ENCODE measurements at places on chromosomes 2 and 18.

DNA sequence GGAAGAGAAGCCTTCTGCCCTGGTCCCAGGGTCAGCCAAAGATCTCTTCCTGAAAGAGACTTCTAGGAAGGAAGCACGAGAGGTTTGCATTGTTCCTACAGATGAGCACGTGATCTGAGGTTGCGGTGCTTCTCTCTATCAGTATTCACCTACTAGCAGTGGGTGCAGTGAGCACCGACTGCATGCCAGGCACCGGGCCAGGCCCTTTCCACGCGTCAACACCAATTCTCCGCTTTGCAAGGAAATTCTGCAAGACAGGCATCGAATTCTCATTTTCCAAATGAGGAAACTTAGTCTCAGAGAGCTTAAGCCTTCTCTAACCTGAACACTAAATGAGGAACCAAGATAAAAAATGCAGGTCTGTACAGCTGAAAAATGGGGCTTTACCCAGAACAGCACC, 151.5 kb upstream of the MYCN start:
- DNase-seq, result no peak

DNA sequence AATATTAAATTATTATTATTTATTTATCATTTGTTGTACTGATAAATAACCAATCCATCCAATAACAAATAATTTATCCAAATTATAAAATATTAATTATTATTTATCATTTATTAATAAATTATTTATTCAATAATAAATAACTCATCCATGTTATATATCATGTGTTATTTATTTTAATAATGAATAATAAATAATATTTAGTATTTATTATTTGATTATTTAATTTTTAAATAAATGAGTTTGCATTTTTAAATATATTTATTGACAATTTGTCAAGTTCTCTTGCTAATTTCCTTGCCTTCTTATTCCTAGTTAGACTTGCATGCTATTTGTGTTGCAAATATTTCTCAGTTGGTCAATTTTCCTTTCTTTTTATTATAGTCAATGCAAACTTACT, 995.4 kb downstream of the TSN start:
- DNase-seq, result no peak

GRCh38 chr2:199973703-199974102, 18.3 kb downstream of the MAIP1 start:
- DNase-seq, result no peak

DNA sequence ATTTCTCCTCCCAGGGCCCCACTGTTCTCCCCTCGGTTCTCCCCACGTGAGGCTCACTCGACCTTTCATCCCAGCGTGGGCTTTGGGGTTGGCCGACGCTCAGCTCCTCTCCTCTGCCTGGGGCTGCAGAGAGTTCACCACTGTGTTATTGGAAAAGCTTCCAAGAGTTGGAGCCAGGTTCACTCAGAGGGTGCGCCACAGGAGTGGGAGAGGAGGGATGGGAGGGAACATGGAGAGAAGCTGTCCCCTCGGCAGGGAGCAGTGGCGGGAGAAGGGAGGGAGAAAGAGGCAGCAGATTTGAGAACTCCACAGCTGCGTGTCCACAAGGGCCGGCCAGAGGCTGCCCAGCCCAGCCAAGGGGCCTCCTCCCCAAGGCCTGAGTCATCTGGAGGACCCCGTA, 197.1 kb upstream of the SMAD2 start:
- DNase-seq, result no peak

- no peak for DNase-seq
Measured at GRCh38 chr18:47964053-47964452, 33.6 kb upstream of the SMAD2 start.

- peak; percentile 29 for DNase-seq
Measured at GRCh38 chr2:65320042-65320725, 92.6 kb downstream of the ACTR2 start.

DNA sequence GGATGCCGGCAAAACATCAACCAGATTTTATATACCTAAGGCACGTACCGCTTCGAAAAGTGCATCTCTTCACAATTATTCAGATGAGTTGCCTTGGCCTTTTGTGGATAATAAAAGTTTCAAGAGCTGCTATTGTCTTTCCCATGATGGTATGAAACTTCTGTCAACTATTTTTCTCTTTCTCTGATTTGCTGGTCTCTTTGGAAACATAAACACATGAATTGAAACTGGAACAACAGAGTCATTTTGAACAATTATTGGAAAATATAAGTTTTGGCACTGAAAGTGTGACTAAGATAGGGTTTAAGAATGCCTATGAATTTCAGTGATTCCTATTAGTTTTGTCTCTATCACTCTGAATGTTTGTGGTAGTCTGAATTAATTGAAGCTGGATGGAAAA, 109.9 kb downstream of the DPP4 start:
- no peak for DNase-seq

DNA sequence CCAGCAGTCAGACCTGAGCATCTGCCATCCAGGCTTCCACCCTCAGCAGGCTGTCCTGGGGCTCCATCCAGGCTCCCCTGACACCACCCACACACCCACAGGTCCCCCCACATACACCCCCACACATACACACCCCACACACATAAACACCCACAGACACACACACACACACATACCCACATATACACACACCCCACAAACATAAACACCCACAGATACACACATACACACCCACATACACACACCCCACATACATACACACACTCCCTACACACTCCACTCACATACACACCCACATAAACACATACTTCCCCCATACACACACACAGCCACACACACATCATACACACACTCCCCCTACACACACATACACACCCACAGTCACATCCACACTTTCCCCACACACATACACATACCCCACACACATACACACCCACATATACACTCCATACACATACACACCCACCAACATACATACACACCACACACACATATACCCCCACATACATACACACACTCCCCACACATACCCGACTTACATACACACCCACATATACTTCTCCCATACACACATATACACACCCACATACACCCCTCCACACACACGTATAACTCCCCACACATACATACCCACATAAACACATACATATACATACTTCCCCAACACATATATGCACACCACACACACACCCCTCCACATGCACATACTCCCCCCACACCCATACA, 183.3 kb upstream of the ETAA1 start:
- DNase-seq, result no peak

- DNase-seq, result no peak
Measured at GRCh38 chr18:49698525-49699025, 114.8 kb downstream of the ACAA2 start.

GRCh38 chr2:68412127-68412819, 47.2 kb downstream of the PLEK start:
- DNase-seq, result no peak

GRCh38 chr2:44237221-44237620, 38.1 kb upstream of the SLC3A1 start:
- no peak for DNase-seq

DNA sequence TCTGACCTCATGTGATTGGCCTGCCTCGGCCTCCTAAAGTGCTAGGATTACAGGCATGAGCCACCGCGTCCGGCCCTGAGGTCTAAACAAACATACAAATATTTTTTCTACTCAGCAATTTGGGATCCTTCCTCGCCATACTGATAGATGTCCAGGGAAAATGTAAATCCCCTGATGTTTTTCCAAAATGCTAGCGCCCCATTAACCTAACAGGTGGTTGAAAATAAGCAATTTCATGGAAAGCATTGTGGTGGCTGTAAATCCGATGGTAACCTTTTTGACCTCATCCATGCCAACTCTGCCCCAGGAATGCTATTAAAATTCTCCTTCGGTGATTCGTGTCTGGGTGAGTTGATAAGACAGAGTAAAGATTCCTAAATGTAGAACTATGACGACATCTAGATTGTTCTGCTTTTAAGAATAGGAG, 19.3 kb downstream of the GEMIN6 start:
- DNase-seq, result no peak

DNA sequence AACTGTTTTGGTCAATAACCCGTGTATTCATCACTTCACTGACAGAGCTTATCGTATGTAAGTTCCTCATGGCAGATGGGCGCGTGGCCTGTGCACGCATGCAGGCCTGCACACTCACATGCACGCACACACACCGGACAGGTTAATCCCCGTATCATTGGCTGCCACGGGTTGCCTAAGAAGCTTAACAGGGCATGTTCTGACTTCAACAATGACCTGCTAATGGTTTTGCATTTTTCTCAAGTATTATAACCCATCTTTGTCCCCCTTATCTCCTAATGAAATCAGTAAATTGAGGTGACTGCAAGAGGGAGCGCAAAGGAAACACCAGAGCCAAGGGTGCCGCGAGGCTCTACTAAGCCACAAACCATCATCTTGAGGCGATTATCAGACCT, 399.0 kb upstream of the ID2 start:
- DNase-seq, result peak; percentile 39

GRCh38 chr2:168781191-168781817, 21.1 kb upstream of the NOSTRIN start:
- DNase-seq, result no peak

DNA sequence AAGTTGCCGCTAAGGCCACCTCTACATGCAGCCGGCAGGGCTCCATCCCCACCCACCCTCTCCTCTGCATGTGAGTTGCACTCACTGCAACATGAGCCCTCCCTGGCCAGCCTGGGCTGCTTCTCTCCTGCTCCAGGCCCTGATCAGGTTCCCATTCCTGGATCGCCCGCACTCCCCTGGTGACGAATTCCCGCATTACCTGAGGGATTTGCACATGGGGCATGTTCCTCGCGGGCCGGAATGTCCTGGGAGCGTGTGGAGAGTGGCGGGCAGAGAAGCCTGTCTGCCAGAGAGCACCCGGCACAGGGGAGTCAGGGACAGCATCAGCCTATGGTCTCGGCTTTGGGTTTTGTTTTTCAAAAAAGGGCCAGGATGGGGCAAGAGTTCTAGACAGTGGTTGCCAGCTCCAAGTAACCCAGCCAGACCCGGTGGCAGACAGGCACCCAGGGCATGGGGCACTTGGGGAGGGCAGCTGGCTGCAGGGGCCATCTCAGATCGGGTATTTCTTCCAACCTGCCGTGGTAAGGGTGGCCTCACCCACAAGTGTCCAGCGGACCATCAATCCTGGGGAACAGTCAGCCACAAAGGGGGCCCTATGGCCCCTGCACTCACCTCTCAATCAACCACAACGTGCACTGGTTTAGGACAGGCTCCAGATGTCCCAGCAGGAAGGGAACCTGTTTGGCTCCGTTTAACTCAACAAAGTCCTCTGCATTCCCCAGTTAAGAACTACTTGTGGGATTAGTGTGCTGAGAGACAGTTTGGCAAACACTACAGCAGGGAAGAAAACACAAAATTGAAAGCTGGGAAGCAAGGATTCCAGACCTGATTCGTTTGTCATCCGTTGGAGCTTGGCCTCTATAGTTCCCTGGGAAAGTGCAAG, 187.7 kb downstream of the SMAD7 start:
- no peak for DNase-seq

DNA sequence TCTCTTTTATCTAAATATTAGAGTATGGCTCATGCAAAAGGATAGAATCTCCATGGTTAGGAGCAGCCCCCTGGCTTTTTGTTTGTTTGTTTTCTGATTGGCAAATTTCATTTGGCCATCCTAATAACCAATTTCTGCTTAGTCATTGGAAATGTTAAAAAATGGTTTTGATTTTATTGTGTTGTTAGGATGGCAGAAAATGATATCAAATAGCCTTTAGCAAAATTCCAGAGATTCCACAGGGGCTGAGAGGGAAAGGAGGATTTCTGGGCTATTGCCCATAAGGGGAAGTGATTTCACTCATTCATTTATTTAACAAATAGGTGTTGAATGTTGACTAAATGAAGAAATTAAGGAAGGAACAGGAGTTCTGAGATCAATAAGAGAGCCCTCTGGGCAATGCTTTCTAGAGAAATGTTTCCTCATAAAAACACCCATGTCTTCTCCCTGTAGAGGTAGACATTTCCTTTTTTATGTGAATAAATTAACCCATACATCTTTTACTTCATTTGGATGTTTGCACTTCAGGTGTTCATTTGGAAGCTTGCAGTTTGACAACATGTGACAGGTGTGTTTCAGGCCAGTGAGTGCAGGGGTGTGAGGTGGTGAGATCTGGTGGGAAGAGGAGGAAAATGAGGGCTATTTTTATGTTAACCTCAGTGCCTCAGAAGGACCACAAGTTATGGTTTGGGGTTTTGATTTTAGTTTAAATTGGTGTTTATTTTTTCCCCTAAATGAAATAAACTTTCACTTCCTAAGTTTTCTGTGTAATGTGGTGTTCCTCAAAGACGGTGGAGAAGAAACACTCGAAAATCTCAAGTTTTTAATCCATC, 61.7 kb upstream of the EPC2 start:
- DNase-seq, result no peak

- DNase-seq, result no peak
Measured at GRCh38 chr18:79625195-79625923, 54.2 kb upstream of the CTDP1 start.

GRCh38 chr2:241268716-241269445, 46.6 kb downstream of the HDLBP start:
- DNase-seq, result no peak

- no peak for DNase-seq
Measured at GRCh38 chr18:670522-670921, 13.1 kb downstream of the TYMS start.

GRCh38 chr18:46719388-46719787, 37.5 kb downstream of the ST8SIA5 start:
- no peak for DNase-seq

DNA sequence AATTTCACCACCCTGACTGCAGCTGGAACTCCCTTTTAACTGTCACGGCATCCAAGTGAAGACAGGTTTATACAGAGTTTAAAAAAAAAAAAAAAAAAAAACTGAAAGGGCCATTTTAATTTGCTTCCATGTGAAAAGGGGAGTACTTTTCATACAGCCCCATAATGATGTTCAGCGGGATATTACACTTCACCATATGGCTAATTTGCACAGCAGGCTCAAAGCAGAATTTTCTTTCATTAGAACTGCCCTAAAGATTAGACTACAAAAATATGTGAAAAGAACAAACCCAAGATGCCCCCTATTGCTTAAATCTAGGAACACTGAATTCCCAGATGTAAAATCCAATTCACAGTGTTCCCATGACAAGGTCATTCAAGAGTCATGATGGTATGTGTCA, 301.8 kb downstream of the EXOC6B start:
- no peak for DNase-seq

DNA sequence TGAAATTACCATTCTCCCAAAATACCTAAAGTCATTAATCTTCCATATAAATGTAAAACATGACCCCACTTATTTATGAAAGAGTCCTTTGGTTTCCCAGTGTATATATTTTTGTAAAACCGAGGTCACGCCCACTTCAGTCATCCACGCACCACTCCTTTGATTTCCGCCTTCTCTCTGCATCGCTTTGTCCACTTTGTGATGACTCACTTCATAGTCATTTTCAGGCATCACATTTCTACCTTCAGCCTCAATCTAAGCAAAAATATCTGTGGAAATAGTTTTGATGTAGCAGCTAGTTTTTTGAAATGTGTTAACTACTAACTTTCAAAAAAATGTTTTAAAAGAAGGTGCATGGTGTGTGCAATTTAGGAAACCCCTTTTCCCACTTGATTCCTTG, 793.5 kb upstream of the SOX11 start:
- no peak for DNase-seq
